ENCODE measurements at places on chromosomes 12 and 14.
A peak's percentile ranks its signal among the peaks of the same experiment; 100 is the strongest.

DNA sequence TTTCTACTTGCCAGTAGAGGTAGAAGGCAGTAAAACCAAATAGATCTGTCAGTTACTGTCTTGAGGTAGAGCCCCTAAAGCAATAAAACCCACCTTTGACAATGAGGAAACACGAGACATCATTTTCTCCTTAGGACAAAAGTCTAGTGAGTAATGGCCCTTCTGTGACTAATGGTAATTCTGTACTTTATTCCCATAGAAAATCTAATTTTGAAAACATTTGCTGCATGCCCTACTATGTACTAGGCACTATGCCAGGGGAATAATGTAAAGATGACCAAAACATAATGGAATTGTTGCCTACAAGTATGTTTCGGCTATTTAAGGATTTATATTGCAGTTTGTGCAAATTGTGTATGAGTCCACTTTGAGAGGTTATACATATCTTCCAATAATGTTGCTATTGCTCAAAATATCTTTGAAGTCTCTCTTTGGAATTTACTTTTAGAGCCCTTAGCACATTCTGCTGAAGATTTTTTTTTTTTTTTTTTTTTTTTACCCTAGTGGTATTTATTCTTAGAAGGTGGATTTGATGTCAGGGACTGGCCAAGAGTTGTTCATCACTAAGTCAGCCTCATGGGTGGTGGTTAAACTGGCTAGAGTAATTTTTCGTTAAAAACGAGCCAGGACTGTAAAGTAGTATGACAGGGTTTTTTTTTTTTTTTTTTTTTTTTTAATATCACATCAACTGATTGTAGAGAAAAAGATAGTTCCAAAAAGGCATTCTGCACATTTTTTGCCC, 109.7 kb downstream of the CRADD start:
- no peak for DNase-seq

GRCh38 chr14:95496690-95497259, 19.7 kb downstream of the SYNE3 start:
- no peak for DNase-seq

- DNase-seq = no peak
Measured at GRCh38 chr14:22794551-22794951, 20.7 kb downstream of the SLC7A7 start.

DNA sequence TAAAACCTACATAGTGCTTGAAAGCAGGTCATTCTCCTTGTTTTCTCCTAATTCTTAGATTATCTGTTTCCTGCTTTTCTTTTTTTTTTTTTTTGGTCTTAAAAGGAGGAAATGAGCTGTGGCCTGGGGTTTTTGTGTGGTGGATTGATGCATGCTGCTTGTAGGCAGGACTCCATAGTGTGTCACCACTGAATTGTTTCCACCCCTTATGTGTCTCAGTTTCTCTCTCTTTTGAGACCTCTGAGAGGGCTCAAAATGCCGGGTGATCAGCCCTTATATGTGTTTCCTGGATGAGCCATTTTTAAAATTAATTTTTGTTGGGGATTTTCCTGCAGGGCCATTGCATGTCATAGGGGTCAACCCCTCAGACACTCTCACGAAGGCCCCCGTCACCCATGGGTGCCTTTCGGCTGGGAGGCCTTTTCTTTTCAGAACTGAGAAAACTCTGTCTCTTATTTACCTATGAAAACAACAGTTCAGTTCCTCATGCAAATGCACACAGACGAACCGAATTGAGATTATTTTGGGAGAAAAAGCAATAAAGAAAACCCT, 32.0 kb upstream of the LRRK2 start:
- DNase-seq = no peak

DNA sequence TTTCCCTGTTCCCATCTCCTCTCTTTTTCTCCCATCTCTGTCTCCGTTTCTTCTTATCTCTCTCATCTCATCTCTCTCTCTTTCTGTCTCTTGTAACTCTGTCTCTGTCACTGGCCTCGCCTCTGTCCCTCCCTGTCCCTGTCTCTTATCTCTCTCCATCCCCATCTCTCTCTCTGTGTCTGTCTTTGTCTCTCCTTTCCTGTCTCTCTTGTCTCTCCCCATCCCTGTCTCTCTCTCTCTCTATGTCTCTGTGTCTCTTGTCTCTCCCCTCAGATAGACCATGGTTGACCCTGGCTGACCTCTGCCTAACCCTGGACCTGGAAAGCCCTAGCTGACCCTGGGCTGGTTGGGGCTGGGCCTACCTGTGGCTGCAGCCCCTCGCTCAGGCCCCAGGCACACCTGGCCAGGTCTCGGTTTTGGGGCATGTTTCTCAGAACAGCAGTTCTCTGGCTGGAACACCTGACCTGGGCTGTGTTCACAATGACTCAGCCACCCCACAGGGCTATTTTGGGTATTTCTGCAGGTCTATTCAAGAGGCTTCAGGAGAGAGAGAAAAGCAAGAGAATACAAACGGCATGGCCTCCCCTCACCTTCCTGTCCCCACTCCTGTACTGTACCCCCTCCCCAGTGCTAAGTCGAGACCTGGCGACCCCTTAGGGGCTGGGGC, 174.4 kb downstream of the TMEM121 start:
- no peak for DNase-seq

GRCh38 chr12:107843351-107844311, 69.1 kb downstream of the ASCL4 start:
- no peak for DNase-seq

GRCh38 chr12:95066091-95066855, 7.1 kb downstream of the NR2C1 start:
- no peak for DNase-seq

GRCh38 chr12:16602412-16602811, 3.5 kb downstream of the LMO3 start:
- DNase-seq = peak; percentile 29

DNA sequence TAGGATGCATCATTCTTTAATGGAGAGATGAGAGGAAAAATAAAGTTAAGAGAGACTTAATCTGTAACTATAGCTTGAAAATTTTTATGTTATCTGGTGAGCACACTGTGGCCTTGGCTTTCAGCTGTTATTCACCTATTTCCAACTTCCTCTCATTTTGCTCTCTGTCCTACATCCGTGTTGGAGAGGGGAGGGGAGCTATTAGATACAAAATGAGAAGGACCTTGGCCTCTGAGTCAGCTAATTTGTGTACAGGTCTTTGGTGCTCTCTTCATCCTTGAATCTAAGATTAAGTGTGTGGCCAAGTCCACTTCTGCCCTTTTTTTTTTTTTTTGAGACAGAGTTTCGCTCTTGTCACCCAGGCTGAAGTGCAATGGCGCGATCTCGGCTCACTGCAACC, 887 bp upstream of the APOBEC1 start:
- no peak for DNase-seq

All from DMS79 (cell line).